ENCODE measurements at places on chromosomes 11 and 22.
A peak's percentile ranks its signal among the peaks of the same experiment; 100 is the strongest.

DNA sequence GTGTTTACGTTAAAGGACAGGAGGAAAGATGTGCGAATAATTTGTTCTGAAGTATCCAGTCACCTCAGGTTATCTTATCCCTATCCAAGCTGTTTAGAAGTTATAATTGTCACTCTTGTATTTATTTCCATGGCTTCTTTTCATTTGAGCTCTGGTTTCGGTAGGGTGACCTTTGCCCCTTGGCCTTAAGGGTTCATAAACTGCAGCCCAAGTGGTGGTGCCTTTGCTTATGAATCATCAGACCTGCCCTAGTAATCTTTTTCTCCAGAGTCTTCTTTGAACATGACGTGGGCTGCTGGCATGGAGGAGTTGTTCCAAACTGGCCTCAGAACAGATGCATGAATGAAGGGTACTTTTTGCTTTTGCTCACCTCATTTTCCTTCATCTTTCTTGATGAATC, 6.5 kb upstream of the CRYBB3 start:
- DNase-seq: no peak

- peak; percentile 42 for DNase-seq
Measured at GRCh38 chr11:66020618-66021357, 5.5 kb downstream of the CATSPER1 start.

DNA sequence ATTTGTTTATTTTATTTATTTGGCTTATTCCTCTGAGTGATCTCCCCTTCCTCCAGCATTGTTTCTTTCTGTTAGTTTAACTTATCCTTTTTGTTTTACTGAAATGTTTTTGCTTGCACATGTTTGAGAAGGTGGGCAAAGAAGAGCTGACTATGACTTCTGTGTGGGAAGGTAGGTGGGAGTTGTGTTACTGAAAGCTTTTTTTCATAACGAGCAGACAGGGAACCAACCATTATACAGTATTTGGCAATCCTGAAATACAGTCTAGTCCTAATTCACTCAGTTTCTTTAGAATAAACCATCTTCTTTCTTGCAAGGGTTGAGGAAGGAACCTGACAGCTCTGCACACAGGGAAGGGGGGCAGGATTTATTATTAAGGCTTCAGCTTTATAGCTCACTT, 37.0 kb upstream of the PAK1 start:
- DNase-seq: no peak

DNA sequence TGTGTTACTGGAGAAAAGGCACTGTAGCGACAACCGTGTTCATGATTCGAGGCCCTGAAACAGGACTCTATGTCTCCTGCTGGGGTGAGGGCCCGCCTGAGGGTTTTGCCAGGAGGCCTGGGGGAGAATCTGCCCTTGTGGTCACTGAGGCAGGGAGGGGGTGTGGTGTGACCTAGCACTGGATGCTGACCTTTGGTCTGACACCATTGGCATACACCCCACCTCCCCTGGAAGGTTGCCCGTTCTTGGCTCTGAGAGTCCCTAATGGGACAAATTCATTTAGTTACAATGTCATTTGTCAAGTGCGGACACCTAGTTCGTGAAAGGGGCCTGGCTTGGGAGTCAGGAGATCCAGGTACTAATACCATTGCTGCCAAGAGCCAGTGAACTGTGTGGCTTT, 29.0 kb downstream of the NECTIN1 start:
- DNase-seq: no peak

DNA sequence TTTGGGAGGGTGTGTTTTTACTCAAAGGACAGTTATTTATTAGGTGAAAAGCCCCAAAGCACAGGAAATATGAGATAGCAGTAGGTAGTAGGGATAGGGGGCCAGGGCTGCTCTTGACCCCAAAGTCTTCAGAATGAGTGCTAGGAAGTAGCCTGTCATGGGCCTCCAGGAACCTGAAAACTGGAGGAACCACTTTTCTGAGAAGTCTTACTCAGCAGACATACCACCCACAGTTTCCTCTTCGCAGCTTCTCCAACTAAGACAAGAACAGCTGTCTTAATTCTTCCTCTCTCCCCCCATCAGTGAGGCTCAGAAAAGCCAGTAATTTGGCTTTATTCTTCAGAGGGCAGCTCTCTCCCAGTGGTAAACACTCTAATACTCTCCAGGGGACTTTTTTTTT, 84.0 kb upstream of the CTSC start:
- no peak for DNase-seq

GRCh38 chr11:68710409-68710808, 26.1 kb downstream of the GAL start:
- no peak for DNase-seq

DNA sequence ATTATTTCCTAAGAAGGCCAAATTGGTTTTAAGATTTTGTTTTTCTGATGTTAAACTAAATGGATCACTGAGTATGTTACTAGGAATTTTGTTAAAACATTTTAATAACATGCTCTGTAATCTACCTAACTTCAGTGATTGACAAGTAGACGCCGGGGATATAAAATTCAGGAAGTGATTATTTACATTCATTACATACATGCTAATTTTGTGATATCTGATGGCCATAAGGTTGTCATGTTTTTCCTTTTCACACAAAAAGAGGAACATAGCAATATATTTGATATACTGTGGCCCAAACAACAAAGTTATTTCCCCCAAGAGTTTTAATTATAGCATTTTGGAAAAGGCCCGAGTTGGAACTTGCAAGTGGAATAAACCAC, 12.1 kb downstream of the SCUBE1 start:
- DNase-seq: no peak

GRCh38 chr22:27416511-27417420, 384.8 kb downstream of the MN1 start:
- no peak for DNase-seq

DNA sequence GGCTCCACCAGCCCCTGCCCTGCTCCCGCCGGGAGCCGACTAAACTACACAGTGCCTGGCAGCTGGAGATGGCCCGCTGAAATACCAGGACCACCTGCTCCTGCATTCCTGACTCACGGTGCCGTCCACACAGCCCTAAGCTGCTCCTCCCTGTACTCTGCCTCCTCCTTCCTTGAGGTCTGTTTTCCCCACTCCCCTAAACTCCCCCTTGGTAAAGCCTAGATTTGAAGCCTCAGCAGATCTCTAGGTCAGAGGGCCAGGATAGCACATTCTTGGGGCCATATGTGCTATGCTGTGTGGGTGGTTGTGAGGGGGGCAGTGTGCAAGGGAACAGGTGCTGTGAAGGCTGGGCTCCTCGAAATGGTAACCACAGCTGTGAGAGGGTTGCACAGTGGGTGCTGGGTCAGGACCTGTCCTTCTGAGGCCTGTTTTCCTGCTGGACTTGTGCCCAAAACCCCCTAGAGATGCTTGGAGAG, 9.7 kb downstream of the LRFN4 start:
- no peak for DNase-seq

DNA sequence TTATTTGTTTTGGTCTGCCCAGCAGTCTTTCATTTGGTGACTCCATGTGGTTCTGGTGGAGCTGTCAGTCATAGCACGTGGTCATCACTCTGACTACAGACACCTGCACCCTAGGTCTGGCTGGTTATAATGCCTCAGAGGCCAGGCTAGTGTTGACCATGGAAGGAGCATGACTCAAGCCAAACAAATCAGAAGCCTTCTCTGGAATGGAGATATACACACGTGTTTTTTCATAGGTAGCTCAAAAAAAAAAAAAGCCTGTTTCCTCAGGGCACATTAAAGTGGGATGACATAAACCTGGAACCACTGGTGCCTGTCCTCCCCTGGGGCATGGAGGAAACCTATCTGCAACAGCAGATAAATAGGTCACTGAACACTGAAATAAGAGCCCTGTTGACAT, 8.1 kb upstream of the PLAAT3 start:
- no peak for DNase-seq

DNA sequence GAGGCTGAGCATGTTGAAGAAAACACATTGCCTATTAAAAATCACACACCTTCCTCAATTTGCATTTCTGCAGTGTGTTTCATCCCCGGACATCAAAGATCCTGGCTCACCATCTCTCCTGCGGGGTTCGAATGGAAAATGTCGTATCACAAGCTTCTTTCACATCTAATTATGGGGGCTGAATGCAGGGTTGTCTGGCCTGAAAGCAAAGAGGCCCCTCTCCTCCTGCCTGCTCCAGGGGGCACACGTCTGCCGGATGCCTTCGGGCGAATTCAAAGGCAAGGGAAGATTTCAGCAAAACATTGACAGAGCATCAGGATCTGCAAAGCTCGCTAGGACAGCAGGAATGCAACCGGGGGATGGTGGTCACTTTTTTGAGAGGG, 1447.7 kb downstream of the TBC1D22A start:
- DNase-seq: no peak

- DNase-seq: no peak
Measured at GRCh38 chr11:98720951-98721350, 299.8 kb upstream of the CNTN5 start.

- no peak for DNase-seq
Measured at GRCh38 chr11:95715777-95716241, 73.8 kb downstream of the FAM76B start.

GRCh38 chr22:39946503-39947219, 13.5 kb upstream of the TMA7B start:
- DNase-seq: no peak

DNA sequence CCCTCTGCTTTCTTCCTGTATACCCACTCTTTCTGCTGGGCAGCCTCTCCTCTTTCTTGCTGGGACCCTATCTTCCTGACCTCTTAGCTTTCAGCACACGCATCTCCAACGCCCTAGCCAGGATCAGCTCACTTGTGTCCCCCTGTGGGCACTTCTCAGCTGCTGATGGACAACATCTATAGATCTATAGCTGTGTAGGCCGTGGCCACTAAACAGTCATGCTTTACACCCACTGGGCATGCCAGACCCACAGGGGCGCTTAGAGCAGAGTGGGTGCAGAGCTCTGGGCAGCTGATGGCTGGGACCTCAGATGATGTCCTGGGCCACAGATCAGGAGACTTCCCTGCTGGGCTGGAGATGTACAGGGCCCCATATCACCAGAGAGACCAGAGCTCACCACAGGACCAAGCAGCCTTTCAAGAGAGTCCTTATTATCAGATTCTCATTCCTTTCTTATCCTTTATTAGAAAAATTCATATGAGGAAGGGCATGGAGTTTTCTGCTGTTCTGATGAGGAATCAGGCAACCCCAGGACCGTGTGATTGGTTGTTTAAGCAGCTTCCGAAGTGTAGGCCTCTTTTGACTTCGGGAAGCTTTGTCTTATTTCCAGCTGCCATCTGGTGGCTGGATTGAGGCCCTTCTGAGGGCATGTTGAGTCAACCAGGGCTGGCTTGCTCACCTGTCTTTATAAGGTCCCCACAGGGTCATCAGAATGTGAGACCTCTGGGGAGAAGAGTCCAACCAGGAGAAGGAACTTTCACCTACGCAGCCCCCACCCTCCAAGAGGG, 60.5 kb downstream of the OSBP2 start:
- DNase-seq: peak; percentile 68

GRCh38 chr11:75240311-75241035, at the start of gene TPBGL:
Gene TPBGL, plus strand, starts transcription at chr11:75240774. Its CDS starts 276 bp downstream, at chr11:75241050.
- peak; percentile 64 for DNase-seq

GRCh38 chr11:57299150-57299737, 25.5 kb downstream of the TNKS1BP1 start:
- DNase-seq: no peak
